ENCODE measurements at places on chromosomes 6 and 20.

DNA sequence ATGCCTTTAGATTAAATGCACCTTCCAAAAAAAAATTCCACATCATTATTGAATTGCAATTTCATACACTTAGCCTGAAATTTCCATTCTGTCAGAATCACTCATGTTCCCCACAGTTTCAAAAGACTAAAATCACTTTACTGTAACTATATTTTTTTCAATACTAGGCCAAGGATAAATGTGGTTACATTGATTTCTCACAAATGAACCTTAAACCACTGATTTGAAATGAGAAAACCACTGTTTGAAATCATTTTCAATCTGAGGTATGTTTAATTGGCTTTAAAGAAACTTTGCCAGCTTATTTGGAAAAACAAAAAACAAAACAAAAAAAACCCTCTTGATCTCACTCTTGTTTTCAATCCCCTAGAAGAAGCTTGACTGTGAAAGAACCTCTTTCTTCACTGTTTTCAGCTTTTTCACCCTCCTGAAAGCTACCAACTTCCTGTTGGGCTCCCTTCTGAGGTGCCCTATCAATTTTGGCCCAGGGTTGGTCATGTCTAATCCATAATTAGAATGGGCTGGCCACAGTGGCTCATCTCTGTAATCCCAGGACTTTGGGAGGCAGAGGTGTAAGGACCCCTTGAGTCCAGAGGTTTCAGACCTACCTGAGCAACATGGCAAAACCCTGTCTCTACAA is 242.5 kb downstream of the ADGRG6 start:
- DNase-seq = no peak

- no peak for DNase-seq
Measured at GRCh38 chr6:156174031-156174890, 602.9 kb upstream of the ARID1B start.

GRCh38 chr6:106154326-106154725 is 68.2 kb downstream of the PRDM1 start:
- DNase-seq = no peak

- peak; percentile 57 for DNase-seq
Measured at GRCh38 chr6:97630604-97631003, 347.6 kb upstream of the MMS22L start.

DNA sequence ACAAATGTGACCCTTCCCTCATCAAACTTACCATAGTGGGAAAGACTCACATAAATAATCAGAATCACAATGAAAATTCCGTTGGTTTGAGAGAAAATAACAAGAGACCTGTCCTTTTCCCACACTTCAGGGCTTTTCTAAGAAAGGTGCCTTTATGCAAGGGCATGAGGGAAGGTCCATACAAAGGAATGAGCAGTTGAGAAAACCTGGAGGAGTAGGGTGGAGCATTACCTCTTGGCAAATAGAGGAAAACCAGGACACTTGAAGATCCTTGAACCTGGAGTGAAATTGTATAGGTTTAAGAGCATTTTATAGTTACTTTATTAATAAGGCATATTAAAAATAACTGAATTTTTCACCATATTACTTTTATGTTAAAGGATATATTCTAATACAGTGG is 54.3 kb downstream of the UBR2 start:
- no peak for DNase-seq

GRCh38 chr6:112338166-112338709 is 8.9 kb upstream of the RFPL4B start:
- DNase-seq = no peak

GRCh38 chr6:157126183-157127098 is 196.9 kb downstream of the TMEM242 start:
- no peak for DNase-seq

DNA sequence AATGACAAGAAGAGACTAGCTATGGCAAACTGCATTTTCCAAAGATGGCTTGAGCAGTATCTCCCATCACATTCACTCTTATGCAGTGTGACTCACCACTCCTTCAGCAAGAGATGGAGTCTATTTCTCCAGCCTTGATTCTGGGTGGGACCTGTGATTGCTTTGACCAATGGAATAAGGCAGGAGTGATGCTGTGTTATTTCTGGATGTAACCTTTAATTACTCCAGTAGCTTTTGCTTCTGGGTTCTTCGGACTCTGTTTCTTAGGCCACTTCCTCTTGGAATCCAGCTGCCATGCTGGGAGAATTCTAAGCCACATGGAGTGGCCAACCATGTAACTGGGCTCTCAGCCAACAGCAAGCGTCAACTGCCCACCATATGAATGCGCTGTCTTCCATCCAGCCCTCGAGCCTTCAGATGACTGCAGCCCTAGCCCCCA is 50.7 kb downstream of the TGM2 start:
- peak; percentile 83 for DNase-seq

- DNase-seq = peak; percentile 92
Measured at GRCh38 chr6:167056370-167056769, 57.2 kb downstream of the CEP43 start.

DNA sequence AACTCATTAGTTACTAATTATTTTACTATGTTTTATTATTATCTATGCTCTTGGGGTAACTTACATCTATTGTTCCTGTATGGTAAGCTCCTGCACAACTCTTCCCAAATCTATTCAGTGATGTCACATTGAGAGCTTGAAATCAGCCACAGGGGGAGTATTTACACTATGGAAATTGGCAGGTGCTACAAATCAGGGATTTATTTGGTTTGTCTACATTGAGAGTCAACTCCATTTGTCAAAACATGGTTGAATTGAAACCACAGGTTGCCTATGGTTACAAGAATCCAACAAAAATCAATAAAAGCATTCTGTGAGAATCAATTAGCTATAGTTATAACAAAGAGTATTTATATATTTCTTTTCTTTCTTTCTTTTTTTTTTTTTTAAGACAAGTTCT is 3.9 kb upstream of the FITM2 start:
- DNase-seq = no peak

DNA sequence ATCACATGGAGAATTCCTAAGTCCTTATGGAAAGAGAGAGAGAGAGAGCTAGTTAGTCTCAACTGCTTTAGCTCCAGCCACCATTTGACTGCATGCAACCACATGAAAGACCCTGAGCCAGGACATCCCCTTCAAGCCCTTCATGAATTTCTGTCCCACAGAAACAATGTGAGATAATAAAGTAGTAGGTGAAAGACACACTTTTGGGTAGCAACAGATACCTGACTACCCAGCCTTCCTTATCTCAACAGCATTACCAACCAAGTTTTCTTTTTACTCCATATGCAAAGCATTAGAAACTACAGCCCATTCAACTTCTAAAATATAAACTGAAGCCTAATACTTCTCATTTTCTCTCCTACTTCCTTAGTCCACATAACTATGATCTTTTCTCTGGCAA is 23.2 kb upstream of the THEMIS start:
- no peak for DNase-seq

- no peak for DNase-seq
Measured at GRCh38 chr6:154773610-154774089, 40.4 kb downstream of the SCAF8 start.

DNA sequence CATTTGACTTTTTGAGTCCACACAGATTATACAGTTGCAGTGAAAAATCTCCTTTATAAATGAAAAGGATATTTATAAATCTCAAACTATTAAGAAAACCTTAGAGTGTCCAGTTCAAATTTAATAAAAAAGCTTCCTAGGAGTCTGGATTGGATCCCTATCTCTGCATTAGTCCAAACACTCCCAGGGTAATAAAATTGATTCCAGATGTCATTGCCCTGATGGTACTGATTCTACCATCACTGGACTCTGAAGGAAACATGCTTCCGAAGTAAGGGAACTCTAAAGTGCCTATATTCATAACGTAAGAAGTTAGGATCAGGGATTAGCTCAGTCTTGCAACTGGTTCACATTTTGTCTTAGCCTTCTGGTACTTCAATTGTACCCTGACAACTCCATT is 1325.1 kb upstream of the MAP3K7 start:
- no peak for DNase-seq

- peak; percentile 22 for DNase-seq
Measured at GRCh38 chr6:126134491-126134890, 148.2 kb downstream of the TRMT11 start.

DNA sequence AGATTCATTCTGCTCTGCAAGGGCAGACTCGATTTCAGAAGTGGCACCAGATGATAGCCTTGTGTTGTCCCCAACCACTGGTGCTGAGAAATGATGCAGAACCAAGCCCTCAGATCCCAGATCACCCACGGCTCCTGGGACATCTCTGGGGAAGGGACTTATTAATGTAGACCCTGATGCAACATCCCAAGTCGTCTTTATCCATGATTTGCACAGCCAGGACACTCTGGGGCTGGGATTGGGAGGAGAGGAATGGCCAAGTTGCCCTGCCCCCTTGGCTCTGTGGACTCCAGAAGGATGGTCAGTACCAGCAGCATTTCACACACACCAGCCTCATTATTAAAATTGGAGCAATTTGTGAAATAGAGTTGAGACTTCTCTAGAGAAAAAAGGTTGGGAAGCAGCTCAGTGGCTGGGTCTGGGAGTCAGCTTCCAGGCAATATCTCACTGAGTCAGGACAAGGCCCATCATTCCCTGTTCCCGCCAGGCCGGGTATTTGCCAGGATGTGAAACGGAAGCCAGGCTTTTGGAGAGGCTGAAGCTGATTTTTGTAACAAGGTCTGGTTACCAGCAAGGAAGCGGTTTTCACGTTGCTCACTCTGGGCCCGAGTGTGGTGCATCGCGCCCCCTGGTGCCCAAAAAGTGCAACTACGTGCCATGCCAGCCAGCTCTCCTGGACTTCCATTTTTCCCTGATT is 67.4 kb downstream of the ZBTB2 start:
- peak; percentile 88 for DNase-seq

GRCh38 chr20:53795170-53795569 is 201.5 kb upstream of the ZNF217 start:
- DNase-seq = peak; percentile 13

GRCh38 chr6:170180671-170181337 is 110.1 kb downstream of the DLL1 start:
- DNase-seq = no peak

GRCh38 chr6:144266091-144266649 is 19.0 kb upstream of the UTRN start:
- DNase-seq = peak; percentile 92

GRCh38 chr20:56200456-56200855 is 48.1 kb upstream of the MC3R start:
- DNase-seq = peak; percentile 5

DNA sequence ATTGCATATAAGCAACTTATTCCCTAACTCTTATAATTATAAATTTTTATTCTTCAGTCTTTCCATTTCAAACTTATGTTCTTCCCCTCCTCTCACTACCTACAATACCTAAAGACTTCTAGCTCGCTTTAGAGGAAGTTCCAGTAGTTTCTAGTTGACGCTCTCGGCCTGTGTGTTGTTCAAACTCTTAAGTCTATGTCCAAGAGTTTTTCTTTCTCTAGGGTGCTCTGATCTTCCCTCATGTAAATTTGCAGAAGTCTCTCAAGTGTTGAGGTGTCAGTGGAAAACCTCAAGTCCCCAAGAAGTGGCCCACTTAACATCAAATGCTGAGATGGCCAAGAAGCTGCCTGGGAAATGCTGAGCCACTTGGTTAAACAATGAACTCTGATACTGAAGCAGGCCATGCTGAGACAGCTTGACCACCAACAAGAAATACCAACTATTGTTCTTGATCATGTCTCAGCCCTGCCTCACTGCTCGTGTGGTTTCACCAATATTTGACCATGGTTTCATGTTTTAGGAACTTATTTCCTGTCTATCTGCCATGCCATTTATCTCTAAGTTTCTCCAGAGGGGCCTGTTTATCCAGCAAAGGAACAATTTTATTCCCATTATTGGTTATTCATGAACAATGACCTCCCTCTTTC is 100.9 kb upstream of the TCF21 start:
- DNase-seq = no peak
